CD4-positive, alpha-beta T cell treated with Interleukin-1 beta for 1 hour (primary cell): ENCODE measurements at places on chromosomes 7 and 10.

DNA sequence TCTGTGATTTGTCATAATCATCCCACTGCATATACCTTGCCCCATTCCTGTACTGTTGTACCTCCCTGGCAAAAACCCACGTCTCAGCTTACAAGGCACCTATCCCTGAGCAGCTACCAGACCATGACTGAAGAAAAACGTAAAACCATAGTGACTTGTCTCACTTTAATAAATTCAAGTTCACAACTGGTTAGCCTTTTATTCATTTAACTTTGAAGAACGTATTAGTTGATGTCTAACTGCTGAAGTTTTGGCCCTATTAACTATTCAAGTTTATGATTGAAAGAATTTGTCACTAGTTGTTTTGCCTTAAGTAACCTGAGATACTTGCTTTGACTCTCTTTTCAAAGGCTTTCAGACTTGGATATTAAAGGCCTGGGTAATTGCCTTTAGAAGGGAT, 59.7 kb downstream of the GALNT11 start:
- DNase-seq: no peak

DNA sequence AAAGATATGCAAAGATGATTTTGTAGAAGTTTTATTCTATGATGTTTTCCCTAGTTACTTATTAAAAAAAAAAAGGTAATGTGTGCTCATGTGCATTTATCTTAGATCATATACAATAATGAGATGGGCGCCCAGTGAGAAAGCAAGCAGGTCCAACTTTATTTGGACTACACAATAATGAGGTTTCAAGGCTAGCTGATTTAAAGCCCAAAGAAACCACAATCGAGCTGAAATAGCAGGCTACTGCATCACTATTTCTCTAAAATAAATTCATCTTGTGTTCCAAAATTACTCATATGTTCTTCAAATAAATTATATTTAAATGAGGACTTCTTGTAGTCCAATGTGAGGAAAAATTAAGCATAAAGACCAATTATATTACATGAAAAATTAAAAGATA, 110.1 kb downstream of the JMJD1C start:
- DNase-seq: no peak

- peak; percentile 23 for DNase-seq
Measured at GRCh38 chr7:105141068-105141467, 127.1 kb downstream of the KMT2E start.

DNA sequence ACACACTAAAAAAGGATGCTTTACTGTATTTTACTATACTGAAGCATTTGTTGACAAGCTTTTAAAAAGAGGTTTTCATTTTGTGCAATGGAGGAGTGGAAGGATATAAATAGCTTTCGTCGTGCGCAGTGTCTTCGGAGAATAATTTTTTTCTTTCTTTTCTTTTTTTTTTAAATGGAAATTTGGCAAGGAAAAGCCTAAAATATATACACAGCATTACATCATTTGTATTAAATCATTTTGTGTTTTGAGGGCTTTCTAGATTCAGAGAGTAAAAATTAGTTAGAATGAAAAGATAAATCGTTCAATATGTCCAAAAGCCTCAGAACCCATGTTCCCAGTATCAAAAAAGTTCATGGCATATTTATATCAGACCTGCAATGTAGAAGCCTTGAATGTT, 150.2 kb upstream of the FERD3L start:
- no peak for DNase-seq

GRCh38 chr7:133401225-133401624, 148.3 kb downstream of the EXOC4 start:
- DNase-seq: no peak

- no peak for DNase-seq
Measured at GRCh38 chr10:32153931-32154330, 97.7 kb upstream of the KIF5B start.

DNA sequence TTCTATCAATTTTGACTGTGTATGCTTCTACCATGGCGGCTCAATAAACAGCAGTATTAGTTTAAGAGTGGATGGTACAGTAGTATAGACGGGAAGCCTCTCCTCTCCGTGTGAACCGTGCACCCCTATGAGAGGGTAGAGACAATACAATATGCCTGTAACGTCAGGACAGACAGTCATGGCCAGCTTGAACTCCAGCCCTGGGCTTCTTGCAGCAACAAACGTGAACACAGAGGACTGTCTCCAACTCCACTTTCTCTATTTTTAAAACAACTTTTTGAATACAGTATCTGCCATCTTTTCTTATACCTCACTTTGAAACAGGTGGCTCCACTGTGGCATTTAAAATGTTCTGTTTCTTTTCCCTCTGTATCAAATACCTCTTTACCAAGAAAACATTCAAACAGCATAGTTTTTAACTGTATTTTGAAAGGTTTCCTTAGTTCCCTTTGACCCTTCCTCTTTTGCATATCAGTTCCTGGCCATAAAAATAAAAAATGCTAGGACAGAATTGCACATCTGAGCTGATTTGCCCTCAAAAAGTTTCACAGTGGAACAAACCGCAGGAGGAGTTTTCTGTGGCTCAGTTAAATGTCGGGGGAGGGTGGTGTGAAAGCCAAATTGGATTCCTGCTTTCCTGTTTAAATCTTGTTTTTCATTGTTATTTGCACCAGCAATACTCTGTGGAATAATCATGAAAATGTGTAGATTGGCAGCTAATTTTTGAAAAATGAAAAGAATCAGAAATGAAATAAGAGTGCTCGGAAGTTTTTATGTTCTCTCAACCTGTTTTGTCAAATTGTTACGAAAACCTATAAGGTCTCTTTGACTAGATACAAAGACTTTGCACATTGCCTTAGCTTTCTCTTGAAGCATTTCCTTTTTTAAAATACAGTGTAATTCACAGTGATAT, 8.0 kb downstream of the IKZF1 start:
- no peak for DNase-seq

- no peak for DNase-seq
Measured at GRCh38 chr10:11715815-11716494, 26.2 kb upstream of the ECHDC3 start.

- no peak for DNase-seq
Measured at GRCh38 chr7:42143711-42144600, 93.1 kb downstream of the GLI3 start.

- no peak for DNase-seq
Measured at GRCh38 chr10:31864834-31865518, 63.7 kb downstream of the ARHGAP12 start.
